NCI-H774 (cell line): ENCODE measurements at places on chromosomes 6 and 20.

- DNase-seq: no peak
Measured at GRCh38 chr20:58148891-58149290, 79.6 kb downstream of the ANKRD60 start.

- DNase-seq: no peak
Measured at GRCh38 chr6:126664271-126664670, 324.4 kb downstream of the CENPW start.

DNA sequence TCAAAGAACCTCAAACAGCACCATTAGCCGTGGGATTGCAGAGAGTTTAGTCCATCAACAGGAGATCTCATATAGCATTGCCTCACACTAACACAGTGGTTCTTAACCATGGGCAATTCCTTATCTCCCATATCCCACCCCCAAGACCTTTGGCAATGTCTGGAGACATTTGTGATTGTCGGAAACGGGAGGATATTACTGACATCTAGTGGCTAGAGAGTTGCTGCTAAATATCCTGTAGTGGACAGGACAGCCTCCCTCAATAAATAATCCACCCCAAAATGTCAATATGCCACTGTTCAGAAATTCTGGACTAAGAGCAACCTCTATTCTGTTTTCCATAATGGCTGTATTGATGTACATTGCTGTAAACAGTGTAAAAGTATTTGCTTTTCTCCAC is 210.1 kb upstream of the CCN2 start:
- no peak for DNase-seq

- no peak for DNase-seq
Measured at GRCh38 chr20:19794941-19795340, 36.9 kb downstream of the RIN2 start.

GRCh38 chr6:18415671-18416340 is 28.7 kb downstream of the RNF144B start:
- no peak for DNase-seq

DNA sequence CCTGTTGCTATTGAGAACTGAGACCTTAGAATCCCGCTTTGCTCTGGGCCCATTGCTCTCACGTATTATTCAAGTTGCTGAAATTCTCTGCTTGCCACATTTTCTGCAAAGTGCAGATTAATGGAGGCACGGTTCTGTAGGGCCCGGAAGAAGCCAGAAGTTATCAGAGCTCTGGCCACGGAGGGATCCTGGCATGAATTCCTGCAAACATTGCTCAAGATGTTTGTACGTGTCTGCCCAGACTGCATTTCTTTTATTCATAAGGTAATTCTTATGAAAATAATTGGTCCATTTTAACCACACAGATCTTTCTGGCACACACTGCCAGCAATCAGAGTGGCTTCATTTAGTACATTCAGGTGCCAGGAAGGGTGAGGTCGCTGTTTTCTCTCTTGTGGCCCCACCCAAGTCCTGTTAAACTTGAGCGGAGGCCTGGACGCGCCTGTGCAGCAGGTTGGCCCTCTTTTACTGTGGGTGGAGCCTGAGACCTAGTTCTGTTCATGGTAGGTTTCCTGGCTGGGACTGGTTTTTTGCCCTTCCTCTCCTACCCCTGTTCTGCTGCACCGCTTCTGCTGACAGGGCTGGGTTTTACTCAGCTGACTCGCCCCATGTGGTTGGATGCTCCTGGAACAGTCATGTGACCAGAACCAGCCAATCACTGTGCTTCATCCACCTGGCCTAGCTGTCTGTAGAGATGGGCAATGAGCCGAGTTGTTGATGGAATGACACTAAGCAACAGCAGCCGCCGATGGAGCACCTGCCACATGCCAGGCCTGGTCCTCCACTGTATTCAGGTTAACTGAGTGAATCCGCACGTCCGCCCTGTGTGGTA is 230.2 kb downstream of the CDH4 start:
- no peak for DNase-seq

DNA sequence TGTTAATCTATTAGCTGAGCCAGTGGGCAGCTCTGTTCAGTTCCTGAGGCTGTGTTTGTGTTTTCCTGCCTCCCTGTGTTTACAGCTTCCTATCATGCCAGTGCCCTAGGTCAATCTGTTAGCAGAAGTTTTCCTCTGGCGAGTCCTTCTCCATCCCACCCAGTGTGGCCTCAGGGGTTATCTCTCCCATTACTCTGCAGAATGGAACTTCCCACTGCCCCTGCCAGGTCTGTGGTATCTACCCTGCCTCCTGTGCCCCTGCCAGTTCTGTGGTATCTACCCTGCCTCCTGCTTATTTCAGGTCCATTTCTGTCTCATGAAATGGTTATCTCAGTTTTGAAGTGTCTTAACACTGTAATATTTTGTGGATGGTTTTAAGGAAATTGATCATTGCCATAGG is 63.1 kb downstream of the SLX4IP start:
- DNase-seq: no peak

DNA sequence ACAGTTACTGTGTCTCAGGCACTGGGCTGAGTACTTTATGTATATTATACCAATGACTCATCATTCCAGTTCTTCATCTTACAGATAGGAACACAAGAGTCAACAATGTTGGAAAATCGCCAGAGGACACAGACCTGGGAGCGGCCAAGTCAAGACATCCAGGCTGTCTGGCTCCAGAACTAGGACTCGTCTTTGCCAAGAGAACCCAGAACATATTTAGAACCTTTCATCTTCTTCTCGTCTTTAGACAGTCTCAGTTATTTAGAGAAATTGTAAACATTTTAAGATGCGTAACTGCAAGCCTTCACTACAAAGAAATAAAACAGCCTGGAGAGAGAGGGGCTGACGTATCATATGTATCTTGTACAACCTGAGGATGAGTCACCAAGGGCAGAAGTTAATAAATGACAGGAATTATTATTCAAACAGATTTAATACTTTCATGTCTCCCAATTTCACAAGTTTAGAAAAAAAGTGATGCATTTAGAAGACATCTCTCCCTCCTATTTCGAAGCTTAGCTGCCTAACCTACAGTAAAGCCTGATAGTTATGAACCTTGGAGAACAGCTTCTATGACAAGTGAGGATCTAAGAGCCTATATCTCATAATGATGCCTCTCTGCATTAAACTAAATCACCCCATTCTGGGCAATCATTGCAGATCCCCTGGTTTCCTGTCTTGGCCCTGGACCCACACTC is 43.4 kb downstream of the SLC22A3 start:
- DNase-seq: no peak

DNA sequence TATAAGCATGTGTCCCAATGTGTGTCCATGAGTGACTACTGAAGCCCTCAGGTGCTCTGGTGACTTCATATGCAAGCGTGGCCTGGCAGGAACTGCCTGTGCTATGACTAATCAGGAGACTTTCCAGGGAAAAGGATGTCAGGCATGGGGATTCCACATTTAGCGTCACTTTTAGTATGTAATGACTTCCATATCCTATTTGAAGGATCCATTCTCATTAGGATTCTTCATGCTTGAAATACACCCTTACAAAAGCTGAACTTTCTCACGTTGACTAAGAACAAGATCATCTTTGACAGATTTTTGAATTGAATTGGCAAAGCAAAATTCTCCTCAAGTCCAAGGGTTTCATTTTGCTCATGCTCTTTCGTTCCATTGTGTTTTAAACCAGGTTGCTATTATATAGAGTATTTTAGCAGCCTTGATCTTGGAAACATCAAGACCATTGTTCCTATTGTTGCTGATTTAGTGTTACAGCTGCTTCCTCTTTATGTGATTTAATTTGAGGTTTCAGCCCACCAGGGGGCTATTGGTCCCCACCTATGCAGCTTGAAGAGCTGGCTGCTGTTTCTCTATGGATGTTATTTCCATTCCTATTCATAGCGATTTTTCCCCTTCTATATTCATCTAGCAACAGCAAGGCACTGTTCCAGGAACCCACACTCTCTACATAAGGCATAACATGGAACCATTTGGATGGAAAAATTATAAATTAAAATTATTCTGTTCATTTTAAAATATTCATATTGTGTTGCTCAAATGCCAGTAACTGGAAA is 418.6 kb downstream of the CDKAL1 start:
- peak; percentile 53 for DNase-seq

GRCh38 chr6:3592371-3592941 is 135.6 kb upstream of the SLC22A23 start:
- no peak for DNase-seq

GRCh38 chr6:98812220-98812619 is 22.2 kb upstream of the POU3F2 start:
- DNase-seq: no peak
